ENCODE measurements at places on chromosomes 13 and 19.

DNA sequence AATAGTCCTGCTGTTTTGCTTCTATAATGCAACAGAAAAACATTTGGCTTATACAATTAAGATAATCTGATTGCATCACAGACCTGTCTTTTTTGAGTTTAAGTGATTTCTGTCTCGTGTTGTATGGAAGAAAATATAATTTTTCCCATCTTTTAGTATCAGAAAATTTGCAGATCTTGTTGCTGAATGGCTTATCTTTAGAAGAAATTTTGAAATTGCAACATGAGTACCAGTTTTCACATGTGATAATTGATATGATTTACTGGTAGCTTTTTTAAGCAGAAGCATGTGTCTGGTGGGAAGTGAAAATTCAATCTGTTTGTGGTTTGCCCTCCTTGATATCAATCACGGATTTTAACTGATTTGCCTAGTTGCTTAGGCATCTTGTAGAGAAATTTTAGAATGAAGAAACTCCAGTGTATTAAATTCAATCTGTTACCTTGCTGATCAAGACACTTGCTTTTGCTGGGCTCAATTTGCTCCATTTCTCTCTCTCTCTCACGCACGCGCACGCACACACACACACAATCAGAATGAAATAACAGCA lies 89.8 kb upstream of the MYCBP2 start:
- DNase-seq, result no peak

DNA sequence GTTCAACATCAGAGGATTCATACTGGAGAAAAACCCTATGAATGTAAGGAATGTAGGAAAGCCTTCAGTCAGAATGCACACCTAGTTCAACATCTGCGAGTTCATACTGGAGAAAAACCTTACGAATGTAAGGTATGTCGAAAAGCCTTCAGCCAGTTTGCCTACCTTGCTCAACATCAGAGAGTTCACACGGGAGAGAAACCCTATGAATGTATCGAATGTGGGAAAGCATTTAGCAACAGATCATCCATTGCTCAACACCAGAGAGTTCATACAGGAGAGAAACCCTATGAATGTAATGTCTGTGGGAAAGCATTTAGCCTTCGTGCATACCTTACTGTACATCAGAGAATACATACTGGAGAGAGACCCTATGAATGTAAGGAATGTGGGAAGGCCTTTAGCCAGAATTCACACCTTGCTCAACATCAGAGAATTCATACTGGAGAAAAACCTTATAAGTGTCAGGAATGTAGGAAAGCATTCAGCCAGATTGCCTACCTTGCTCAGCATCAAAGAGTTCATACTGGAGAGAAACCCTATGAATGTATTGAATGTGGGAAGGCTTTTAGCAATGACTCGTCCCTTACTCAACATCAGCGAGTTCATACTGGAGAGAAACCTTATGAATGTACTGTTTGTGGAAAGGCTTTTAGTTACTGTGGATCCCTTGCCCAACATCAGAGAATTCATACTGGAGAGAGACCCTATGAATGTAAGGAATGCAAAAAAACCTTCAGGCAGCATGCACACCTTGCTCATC lies 15.4 kb downstream of the ZNF570 start:
- no peak for DNase-seq

- DNase-seq, result no peak
Measured at GRCh38 chr13:109395014-109395413, 391.4 kb downstream of the IRS2 start.

DNA sequence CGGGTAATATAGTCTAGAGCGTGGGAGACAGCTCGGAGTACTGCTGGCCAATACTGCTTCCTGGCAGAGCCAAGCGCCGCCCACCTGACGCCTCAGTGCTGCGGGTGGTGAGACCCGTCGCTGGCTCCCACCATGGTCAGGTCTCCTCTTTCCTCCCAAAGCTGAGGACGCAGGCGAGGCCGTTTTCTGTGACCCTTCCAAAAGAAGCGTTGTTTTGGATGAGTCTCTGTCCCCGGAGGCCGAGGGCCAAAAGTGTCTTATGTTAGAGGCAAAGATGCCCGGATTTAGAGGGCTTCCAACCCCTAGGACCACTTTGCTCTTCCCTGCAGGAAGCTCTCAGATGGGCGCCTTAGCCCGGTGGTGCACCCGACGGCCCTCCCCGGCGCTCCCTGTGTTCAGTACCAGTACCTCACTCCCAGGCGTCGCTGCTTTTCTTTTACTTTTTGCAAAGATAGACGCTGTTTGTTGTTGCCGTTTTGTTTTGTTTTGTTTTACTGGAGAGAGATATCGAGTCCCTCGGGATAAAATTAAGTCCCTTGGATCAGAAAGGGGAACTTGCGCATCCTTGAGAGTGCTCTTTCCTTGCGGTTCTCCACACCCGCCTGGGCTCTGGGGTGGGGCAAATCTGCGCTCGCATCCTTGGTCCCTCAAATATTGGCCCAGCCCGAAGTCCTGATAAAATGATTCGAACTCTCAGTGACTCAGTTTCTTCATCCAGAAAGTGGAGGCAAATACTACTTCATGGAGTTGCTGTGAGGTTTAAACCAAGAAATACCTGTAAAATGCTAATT lies 7.0 kb downstream of the PDX1 start:
- DNase-seq, result no peak

GRCh38 chr13:59635589-59635988 lies 528.1 kb downstream of the DIAPH3 start:
- DNase-seq, result no peak

- DNase-seq, result no peak
Measured at GRCh38 chr13:105184201-105184600, 1351.3 kb downstream of the EFNB2 start.

DNA sequence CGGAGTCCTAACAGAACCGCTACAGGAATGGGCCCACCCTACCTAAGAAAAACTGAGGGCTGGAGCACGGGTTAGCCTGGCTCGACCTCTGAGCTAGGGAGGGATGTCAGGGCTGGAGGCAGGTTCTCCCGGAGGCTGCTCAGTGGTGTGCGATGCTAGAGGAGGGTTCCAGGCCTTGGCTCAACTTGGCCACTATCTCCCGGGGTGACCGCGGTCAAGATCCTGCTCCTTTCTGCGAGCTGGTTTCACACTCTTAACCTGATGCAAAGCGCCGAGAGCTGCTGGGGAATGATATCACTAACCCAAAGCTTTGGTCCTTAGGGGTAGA lies 301 bp downstream of the POP4 start:
- no peak for DNase-seq

- no peak for DNase-seq
Measured at GRCh38 chr19:49688531-49689132, 762 bp upstream of the ADM5 start.

DNA sequence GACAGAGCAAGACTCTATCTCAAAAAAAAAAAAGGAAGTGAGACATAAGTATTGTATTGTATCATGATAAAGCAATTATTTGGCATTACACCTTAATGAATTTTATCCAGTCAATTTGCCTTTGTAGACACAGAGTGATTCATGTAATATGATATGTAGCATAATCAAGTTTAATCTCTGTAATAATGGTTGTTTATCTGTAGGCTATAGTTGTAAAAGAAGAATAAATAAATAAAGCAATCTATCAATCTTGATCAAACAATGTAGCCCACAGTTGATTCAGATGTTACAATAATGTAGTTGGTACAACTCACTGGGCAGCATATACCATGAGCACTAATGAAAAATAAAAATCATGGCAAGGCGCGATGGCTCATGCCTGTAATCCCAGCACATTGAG lies 28.5 kb upstream of the CEACAM20 start:
- no peak for DNase-seq

DNA sequence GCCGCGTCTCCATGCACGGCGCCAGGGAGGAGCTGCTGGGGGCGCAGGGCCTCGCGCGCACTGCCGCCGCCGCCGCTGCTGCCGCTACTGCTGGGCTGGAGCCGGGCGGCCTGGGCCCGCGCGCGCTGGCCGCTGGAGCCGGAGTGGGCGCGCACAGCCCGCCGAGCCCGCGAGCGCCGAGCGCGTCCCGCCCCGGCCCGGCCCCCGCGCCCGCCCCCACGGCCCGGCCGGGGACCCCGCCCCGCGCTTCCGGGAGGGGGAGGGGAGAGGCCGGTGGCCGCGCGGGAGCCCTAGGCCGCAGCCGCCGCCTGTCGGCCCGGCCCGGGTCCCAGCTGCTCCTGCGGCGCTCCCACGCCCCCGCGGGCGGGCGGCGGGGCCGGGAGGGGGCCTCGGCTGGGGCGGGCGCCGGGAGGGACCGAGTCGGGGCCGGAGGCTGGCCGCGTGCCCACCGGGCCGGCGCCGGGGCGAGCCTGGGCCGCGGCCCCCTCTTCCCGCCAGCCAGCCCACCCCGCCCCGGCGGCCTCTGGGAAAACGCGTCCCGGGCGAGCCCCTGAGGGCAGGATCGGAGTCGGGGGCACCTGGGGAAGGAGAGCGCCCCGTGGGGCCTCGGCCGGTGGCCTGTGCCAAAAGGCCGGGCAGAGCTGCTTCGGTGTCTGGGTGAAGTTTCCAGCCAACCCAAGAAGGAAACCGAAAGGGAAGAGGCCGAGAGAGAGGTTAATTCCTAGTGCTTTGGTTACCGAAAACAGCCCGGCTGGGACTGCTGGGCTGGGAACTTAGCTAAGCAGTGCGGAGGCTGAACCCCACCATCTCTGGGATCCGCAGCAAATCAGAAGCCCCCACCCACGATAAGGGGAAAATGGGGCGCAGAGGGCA lies at the start of gene STK24:
Gene STK24 (minus strand): TSS at position 145 of the 873 bp plus-strand sequence. CDS start 321 bp downstream, outside the sequence.
- peak; percentile 91 for DNase-seq

GRCh38 chr19:49148784-49149651 lies 6.2 kb downstream of the HRC start:
- peak; percentile 97 for DNase-seq

- DNase-seq, result no peak
Measured at GRCh38 chr19:49065905-49066512, 1.4 kb upstream of the NTF4 start.

DNA sequence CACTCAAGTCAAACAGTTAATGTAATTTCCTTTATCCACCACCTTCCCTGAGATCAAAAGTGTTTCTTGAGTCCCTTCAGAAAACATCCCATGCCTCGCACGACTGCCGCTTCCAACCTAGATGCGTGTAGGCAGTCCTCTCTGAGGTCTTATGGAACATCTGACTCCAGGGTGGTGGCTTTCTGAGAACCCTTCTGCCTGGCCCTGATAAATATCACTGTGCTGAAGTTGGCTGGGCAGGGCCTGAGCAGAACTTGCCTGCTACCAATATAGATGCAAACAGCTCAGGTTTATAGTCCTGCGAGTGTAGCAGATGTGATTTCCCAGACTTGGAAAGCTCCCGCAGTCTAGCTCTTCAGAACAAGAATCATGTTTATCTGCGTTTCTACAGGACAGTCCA lies 61.1 kb upstream of the GPR12 start:
- peak; percentile 80 for DNase-seq

- no peak for DNase-seq
Measured at GRCh38 chr13:33870046-33870668, 52.2 kb downstream of the RFC3 start.

DNA sequence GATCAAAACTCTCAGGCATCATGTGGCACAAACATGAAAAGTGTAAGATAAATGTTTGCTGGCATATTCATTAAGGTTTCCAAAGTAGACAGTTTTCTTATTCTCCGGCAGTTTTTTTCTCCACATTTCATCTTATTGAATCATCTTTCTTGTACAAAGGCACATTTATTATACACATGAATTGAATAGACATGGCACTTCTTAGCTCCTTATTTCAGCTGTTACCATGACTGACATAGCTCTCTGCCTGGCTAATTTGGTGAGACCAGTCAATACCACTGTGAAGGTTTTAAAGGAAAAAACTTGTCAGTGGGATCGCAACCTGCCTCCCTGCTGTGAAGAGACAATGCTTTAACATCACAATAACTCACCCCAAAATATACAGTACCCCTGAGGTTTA lies 285.0 kb upstream of the PCDH20 start:
- no peak for DNase-seq

DNA sequence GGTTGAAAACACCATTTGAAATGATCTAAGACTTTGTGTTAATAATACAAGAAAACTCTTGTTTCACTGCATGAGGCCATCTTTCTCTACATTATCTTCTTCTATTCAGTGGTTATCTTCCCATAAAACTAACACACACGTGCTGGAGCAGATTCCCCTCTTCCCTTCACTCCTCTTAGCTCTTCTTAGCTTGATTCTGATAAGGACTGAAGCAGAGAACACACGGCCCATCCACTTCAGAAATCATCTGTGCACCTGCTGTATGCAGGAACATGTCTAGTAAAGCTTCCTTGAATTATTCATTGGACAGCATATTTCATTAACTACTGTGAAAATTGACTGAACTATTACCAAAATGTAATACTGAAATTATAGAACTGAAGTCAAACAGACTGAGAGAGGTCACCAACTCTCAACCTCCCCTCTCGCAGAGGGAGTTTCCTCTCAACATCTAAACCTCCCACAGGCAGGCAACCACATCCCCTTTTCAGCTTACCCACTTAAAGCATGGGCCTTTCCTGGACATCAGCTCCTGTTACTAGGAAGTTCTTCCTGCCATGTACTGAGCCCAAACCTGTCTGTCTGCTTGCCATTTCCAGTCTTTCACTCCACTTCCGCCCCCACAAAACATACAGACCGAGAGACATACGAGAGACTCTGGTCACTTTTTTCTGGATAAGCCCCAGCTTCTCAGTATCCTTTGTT lies 113.9 kb downstream of the CRYL1 start:
- no peak for DNase-seq

GRCh38 chr13:103788061-103788652 lies 721.9 kb upstream of the SLC10A2 start:
- DNase-seq, result no peak

- no peak for DNase-seq
Measured at GRCh38 chr19:29678484-29679106, 13.3 kb downstream of the PLEKHF1 start.

- no peak for DNase-seq
Measured at GRCh38 chr13:109802936-109803335, 16.6 kb upstream of the IRS2 start.

DNA sequence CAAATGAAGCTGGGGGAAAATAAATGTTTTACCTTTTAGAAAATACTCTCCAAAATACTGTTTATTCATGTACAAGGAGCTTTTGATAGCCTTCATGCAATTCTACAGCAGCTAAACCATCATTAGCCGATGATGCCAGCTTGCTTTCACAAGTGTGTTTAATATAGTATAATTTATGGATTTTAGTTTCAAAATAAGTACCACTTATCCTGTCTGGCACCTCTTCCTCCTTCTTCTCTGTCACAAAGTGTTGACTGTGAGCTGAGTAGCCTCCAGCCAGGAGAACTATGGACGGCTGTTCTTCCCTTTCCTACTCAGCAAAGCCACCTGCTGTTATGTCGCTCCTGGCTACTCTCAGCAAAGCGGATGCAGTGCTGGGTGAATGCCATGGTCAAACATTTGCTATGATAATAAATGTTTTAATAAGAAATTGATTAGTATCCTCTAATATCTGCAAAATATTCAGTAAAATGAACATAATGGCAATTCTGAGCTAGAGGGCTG lies 238.2 kb downstream of the LIG4 start:
- no peak for DNase-seq

GRCh38 chr19:51470966-51471365 lies 7.4 kb upstream of the CEACAM18 start:
- DNase-seq, result peak; percentile 49

All from erythroblast (primary cell).